ENCODE measurements at places on chromosomes 3 and 15.

DNA sequence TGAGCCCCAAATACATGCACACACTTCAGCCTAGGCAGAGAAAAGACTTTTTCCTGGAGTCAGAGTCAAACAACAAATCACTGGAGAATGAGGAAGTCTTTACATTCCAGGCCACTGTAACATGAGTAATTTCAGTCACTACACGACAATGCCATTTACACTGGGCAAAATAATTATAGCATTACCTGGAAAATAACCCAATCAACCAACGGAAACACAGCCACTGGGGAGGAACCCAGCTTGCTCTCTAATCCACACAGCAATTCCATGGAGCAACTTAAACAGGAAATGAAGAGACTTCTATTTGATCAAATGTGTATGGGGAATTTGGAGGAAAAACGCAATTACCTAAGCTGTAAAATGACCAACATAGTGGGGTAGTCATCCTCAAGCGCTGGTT is 15.2 kb downstream of the FSTL1 start:
- no peak for DNase-seq

- no peak for DNase-seq
Measured at GRCh38 chr3:63523100-63523499, 129.4 kb upstream of the SNTN start.

GRCh38 chr15:79140846-79141570 is 50.4 kb upstream of the RASGRF1 start:
- no peak for DNase-seq

GRCh38 chr15:50773389-50773788 is 7.9 kb upstream of the SPPL2A start:
- DNase-seq: no peak

- no peak for DNase-seq
Measured at GRCh38 chr3:63477494-63478129, 174.9 kb upstream of the SNTN start.

DNA sequence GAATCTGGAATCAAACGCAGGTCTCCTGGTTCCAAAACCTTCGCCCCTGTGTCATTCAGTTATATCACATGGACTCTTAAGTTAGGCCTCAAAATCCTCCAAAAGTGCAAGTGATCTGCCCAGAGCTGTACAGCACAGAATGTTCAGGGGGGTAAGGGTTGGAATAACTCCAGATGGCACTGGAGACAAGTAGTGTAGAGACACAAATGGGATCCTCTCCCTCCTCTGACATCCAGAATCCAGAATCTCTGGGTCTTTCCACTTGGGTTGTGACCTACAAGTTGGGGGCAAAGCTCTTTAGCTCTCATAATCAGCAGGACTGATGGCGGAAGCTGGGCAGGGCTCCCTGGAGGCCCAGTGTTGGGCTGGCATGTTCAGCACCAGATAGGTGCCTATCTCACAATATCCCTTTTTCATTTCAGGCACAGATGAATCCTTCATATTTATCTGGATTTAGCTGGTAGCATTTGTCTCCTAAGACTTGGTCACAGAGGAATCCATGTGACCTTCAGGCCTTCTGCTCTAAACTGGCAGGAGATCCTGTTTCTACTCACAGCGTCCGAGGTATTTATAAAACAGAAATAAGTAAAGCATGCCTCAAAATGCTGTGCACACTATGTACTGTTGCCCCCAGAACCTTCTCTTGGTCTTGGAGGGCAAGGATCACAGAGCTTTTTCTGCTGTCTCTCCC is 15.4 kb downstream of the ABHD2 start:
- DNase-seq: no peak
